ENCODE measurements at places on chromosomes 16 and 17.
A peak's percentile ranks its signal among the peaks of the same experiment; 100 is the strongest.

DNA sequence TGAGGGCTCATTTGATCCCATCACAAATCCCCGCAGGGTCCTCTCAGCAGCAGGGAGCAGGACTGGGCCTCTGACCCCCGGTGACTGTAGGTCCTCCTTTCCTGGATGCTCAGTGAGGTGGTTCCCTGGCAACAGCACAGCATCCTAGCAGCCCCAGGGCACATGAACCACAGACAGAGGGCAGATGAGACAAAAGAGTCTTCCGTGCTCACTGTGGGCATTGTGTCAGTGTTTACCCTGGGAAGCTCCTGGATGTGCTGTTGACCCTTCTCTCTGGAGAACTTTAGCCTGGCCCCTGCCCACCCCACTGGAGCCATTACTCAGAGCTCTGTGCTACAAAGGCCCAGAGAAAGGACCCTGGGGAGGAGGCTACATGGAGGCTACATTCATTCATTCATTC lies 21.7 kb upstream of the TMEM220 start:
- DNase-seq = no peak

DNA sequence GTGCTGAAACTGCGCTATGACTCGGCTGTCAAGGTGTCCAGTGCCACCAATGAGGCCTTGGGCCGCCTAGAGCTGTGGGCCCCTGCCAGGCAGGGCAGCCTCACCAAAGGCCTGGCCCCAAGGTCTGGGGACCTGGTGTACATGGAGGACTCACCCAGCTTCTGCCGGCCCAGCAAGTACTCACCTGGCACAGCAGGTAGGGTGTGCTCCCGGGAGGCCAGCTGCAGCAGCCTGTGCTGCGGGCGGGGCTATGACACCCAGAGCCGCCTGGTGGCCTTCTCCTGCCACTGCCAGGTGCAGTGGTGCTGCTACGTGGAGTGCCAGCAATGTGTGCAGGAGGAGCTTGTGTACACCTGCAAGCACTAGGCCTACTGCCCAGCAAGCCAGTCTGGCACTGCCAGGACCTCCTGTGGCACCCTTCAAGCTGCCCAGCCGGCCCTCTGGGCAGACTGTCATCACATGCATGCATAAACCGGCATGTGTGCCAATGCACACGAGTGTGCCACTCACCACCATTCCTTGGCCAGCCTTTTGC lies 25.0 kb downstream of the WNT9B start:
- DNase-seq = no peak

- DNase-seq = no peak
Measured at GRCh38 chr16:86060381-86061317, 161.7 kb downstream of the IRF8 start.

DNA sequence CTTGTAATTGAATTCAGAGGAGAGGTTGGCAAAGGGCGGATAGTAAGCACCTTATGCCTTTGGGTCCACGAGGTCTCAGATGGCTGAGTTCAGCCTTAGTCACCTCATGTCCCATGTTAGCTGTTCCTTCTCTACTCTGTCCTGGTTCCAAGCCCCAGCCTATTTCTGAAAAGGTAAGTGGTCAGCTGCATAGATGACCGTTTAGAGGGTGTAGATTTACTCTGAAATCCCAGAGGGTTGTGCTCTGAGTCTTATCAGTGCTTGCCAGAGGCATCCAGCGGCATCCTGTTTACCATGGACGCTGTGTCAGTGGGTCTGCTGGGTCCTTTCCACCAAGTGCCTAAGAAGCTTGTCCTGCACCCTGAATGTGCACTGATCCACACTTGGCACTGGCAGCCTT lies 1.9 kb downstream of the ZNF778 start:
- DNase-seq = no peak

GRCh38 chr17:63425483-63425882 lies 20.6 kb downstream of the CYB561 start:
- peak; percentile 93 for DNase-seq
